ENCODE measurements at places on chromosomes 6 and 20.
A peak's percentile ranks its signal among the peaks of the same experiment; 100 is the strongest.

DNA sequence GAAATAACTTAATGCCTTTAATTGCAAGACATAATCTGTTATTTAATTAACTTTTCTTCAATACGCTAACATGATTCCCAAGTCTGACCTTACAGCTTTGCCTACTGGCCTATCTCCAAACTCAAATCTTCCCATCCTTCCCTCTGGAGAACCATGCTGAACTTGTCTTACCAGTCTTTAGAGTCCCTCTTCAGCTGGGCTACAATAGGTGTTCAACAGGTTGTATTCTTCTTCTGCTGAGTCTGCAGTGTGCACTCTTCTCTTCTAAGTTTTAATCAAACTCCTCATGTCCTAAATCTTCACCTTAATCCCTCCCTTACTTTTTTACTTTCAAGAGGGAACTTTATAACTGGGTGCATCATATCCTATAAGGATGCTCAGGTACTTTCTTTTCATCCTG is 75.5 kb upstream of the TINAG start:
- no peak for DNase-seq

- DNase-seq: peak; percentile 3
Observed at GRCh38 chr20:22974354-22974753, 60.8 kb upstream of the SSTR4 start.

DNA sequence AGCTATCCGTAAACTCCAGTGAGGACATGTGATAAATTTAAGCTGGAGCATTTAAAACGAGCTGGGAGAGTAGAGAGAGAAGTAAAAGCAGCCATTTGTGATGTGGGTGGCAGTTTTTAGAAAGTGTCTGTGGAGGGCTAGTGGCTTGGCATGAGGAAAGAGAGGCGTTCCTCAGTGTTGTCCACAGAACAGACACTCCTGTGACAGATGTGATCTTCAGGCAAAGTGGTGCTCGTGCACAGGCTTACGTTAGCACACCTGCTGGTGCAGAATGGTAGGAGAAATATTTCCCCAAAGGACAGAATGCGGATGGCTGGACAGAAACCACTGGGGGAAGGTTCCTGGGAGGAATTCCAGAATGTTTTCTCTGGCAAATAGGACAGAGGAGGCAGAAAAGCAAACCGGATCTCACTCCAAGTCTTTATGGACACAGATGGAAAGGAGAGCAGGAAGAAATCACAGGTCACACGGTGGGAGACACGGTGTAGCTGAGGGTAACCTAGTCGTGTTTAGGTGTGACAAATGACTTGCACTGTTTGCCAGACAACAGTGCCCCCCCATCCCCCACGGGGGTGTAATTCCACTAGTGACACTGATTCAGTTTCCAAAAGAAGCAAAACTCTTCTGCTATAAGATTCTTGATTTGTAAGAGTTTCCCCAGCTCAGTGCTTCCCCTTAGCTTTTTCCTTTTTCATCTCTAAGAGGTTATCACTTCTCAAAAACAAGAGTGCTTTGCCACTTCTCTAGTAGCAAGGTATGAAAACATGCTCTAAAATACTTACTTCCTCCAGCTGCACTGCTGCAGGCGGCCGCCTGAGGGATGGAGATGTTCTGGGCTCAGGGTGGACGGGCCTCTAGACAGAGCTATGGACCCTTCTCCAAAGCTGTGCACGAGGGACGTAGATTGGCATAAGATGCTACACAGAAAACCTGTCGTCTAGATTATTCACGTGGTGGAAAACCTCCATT is 293.2 kb downstream of the QKI start:
- no peak for DNase-seq

GRCh38 chr20:3743251-3743650 is 10.8 kb downstream of the HSPA12B start:
- no peak for DNase-seq

- DNase-seq: no peak
Observed at GRCh38 chr6:163543321-163543720, 128.8 kb downstream of the QKI start.

GRCh38 chr6:124495665-124496190 is 466.5 kb upstream of the RNF217 start:
- DNase-seq: no peak

- peak; percentile 79 for DNase-seq
Observed at GRCh38 chr20:45368221-45368980, 5.4 kb downstream of the SYS1 start.

DNA sequence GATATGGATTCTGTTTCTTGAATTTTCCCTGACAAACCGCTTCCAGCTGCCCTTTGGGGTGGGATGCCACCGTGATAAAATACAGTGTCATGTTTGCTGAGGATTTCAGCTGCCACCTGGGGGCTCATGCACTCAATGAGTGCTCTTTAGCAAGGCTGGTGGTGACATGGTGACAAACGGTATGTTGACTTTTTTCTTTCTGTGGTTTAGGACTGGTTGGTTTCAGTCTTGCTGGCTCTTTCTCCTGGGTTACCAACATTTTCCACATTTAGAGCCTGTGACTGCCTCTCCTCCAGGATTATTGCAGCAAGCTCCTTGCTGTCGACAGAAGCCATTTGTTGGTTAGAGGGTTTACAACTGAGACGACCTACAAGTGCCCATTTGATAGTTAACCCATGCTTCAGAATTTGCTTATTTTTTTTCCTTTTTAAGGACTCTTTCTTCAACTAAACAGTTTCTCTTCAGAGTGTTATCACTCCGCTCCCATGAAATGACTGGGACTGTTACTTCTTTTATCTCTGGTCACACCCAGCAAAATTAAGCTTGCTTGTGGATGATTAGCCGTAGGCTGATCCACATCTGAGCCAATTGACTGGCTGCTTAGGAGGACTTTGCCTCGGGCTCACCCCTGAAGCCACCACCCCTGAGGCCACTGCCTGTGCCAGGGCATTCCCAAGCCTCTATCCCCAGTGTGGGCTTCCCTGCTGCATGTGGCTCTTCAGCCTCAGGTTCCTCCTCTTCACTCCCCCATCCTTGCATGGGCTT is 48.4 kb upstream of the CDYL start:
- peak; percentile 63 for DNase-seq

- DNase-seq: no peak
Observed at GRCh38 chr20:31868853-31869672, 1.3 kb downstream of the DUSP15 start.

- DNase-seq: no peak
Observed at GRCh38 chr20:41335591-41335990, 5.0 kb upstream of the LPIN3 start.

- no peak for DNase-seq
Observed at GRCh38 chr6:83097204-83097603, 29.7 kb downstream of the DOP1A start.

- no peak for DNase-seq
Observed at GRCh38 chr6:31573239-31574105, 1.4 kb downstream of the LTA start.

GRCh38 chr20:59074456-59074855 is 31.9 kb upstream of the PRELID3B start:
- DNase-seq: peak; percentile 74

- no peak for DNase-seq
Observed at GRCh38 chr6:15442467-15442866, 196.6 kb downstream of the JARID2 start.

GRCh38 chr20:51862796-51863195 is 60.5 kb upstream of the SALL4 start:
- DNase-seq: no peak

DNA sequence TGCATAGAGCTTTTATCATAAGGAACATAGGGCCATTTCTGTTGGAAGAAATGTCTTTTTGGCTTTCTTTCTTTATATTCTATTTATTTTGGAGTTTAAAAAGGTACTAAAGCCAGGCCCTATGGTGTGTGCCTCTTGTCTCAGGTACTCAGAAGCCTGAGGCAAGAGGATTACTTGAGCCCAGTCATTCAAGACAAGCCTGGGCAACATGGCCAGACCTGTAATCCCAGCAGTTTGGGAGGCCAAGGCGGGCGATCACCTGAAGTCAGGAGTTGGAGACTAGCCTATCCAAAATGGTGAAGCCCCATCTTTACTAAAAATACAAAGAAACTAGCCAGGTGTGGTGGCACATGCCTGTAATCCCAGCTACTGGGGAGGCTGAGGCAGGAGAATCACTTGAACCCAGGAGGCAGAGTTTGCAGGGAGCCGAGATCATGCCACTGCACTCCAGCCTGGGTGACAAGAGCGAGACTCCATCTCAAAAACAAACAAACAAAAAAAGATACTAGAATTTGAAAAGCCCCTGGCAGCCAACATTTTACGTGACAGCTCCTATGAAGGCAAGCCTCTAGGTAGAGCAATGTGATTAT is 80.0 kb downstream of the CBFA2T2 start:
- no peak for DNase-seq

- no peak for DNase-seq
Observed at GRCh38 chr6:167759912-167760311, 66.8 kb upstream of the AFDN start.

DNA sequence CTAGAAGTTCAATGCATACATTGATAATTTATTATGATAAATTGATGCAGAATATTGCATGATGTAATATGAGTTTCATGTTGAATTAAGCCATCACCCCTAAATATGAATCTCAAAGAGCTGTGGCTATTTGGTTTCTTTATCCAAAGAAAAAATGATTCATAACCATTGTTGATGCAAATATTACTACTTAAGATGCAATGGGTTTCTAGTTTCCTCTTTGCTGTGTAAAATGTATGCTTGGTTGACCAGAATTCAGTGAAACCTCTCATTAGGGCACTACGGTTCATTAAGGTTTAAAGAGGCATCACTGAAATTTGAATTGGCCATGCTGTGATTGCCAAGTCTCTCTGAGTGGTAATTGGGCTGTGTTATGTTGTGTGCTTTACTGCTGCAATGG is 492.5 kb upstream of the FLRT3 start:
- DNase-seq: no peak

DNA sequence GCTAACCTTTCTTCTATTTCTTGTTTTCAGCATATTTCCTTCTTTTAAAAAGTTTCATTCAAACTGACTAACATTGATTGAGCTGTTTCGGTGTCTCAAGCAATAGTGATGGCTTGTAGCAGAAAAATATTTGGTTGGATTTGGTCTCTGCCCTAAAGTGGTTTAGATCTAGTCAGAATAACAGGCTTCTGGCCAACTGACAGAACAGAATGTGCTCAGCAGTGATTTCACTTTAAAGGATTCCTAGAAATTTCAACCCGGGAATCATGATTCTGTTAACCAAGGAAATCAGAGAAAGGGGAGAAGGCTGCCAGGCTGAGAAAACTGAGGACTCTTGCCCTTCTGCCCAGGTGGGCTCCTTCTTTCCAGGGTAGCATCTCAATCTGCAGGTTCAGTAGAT is 16.6 kb upstream of the GSTA1 start:
- no peak for DNase-seq

DNA sequence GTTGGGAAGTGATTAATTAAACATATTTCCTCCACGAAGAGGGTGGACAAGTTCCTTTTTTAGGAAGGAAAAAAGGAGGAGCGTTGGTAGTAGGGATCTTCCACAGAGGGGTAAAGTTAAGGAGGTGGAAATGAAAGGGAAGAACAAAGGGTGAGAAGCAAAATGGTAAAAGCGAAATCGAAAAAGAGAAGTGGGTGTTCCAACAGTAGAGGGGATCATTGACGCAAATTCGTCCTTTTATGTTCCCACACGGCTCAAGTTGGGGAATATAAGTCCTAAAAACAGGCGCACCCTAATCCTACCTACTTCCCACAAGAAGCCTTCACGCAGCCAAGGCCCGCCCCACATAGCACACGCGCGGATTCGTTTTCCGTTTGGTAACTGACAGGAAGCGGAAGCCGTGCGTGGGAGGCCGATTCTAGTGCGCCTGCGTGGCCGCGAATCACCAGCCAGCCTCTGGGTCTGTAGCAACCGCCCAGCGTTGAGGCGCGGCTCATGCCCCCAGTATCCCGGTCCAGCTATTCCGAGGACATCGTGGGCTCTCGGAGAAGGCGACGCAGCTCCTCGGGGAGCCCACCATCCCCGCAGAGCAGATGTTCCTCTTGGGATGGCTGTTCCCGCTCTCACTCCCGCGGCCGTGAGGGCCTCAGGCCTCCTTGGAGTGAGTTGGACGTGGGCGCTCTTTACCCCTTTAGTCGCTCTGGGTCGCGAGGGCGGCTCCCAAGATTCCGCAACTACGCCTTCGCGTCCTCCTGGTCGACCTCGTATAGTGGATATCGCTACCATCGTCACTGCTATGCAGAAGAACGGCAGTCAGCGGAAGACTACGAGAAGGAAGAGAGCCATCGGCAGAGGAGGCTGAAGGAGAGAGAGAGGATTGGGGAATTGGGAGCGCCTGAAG is at the start of gene NKAPL:
Gene NKAPL (plus strand): TSS at position 421 of the 901 bp plus-strand sequence. CDS start 75 bp downstream, at position 496.
- peak; percentile 34 for DNase-seq

- DNase-seq: no peak
Observed at GRCh38 chr20:56826705-56827665, 197.9 kb downstream of the TFAP2C start.

GRCh38 chr6:151494235-151494935 is 568 bp downstream of the CCDC170 start:
- DNase-seq: peak; percentile 36

DNA sequence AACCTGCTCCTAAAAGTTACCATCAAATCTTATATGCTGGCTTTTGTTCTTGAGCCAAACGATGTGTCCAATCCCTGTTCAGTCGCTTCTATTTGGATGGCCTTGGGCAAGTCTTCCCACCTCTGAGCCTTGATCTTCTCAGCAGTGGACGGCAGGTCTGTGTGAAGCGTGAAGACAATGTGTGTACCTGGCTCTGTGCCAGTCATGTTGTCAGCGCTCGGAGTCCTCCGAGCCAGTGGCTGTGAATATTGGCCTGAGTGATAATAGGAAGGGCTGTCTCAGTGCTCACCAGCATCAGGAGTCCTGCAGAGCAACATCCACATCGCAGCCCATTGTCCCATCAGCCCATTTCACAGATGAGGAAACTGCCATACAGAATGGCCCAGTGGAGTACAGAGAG is 219.0 kb downstream of the CDC5L start:
- DNase-seq: no peak

DNA sequence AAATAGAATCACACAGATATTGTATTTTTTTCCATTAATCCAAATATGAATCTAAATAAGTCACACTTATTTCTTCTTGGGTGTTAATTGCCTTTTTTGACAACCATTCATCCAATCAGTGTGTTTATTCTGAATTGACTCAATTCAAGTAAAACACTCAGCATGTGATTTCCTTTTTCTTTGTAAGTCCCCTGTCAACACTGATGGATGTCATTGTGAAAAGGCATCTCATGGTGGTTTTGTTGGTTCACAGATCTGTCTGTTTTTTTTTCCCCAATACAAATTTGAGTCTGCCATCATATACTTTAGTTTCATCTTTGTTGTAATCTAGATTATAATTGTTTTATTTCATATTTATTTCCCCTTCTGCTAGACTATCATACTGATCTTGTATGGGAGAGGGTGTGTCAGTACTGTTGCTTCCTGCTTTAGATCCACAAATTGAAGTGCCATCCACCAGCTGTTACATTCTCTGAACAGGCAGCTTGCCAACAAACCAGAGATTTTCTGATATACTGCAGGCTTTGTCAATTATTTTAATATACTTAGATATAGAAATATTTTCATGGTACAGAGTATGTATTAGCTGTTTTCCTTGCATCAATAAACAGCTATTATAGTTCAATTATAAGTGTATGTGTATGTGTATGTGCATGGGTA is 64.2 kb upstream of the FLRT3 start:
- no peak for DNase-seq

Measured in activated CD4-positive, alpha-beta T cell treated with anti-CD3 and anti-CD28 coated beads, Interleukin-10, Interleukin-2, amounts not matched to agents 100 ng/mL and 50 ng/mL, durations not matched to agents 16 hours and 8 hours (primary cell).